ENCODE measurements at places on chromosomes 16 and 17.
A peak's percentile ranks its signal among the peaks of the same experiment; 100 is the strongest.

DNA sequence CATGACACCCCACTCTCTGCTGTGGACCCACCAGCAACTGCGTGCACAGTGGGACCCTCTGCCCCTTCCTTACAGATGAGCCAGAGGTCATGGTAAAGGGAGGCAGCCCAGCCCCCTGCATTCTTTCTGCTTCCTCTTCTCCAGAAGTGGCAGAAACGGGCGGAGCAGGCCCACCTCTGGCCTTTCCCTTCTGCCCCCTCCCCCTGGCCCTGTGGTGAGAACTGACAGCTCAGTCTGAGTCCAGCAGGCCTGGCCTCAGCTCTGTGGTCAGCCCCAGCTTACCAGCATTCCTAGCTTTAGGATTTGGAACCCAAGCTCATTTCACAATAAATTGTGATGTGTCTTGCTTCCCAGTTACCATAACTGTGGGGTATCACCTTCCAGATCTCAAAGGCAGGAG lies 4.8 kb upstream of the ANKRD11 start:
- no peak for DNase-seq

- no peak for DNase-seq
These were observed at the start of gene ACSF3 for GRCh38 chr16:89093602-89094251. TSS of gene ACSF3 (plus strand) at chr16:89093852. CDS start at chr16:89100682, 6,830 bp downstream.

GRCh38 chr17:72432143-72432621 lies 311.4 kb downstream of the SOX9 start:
- DNase-seq: no peak

DNA sequence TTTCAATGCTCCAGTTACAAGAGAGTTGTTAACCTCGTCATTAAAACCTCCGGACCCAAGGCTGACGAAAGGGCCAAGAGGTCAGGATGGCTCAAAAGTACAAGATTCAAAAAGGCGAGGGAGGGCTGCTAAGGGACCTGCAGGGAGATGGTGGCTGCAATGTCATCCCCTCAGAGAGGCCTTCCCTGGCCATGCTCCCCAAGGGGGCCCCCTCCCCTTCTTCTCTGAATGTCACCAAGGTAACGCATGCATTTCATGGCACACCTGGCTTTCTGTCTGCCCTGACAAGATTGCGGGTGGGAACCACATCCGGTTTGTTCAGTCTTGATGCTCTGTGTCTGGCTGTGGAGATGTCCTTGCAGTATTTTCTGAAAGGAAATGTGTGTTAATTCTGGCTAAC lies 89.9 kb downstream of the C16orf78 start:
- no peak for DNase-seq

DNA sequence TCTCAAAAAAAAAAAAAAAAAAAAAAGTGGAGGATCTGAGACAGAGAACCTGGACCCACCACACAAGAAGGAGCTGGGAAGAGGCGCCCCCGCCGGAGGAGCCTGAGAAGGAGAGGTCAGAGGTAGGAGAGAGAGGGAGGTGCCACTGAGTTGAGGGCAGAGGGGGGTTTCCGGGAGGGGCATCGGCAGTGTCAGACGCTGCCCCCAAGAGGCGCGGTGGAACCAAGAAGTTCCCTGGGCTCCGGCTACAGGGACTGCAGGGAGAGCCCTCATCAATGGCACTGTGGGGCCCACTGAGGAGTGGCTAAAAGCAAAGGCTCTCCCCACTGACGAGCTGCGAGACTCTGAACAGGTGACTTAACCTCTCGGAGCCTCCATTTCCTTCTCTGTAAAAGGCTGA lies 4.2 kb downstream of the CCDC42 start:
- peak; percentile 11 for DNase-seq

DNA sequence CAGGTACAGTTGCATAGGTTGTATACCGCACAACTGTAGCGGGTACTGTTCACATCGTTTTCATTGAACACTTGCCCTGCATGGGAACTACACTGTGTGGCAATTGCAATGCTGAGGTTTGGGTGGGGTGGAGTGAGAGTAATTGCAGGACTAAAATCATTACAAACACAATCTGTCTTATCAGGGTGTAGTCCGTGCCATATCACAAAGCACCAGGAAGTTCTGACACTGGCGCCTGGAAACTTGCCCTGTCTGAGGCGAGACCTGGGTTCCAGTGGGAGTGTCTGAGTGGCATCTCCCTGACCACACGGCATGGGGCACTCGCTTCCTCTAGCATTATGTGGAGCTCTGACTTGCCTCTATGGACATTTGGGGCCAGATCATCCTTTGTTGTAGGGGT lies 153.4 kb downstream of the RGS9 start:
- no peak for DNase-seq

GRCh38 chr16:51124896-51125295 lies 26.2 kb downstream of the SALL1 start:
- DNase-seq: no peak

GRCh38 chr16:25038239-25038954 lies 23.2 kb upstream of the ARHGAP17 start:
- no peak for DNase-seq

GRCh38 chr16:83680980-83681379 lies 126.8 kb upstream of the HSBP1 start:
- DNase-seq: no peak

GRCh38 chr16:4695473-4696171 lies 2.3 kb downstream of the NUDT16L1 start:
- no peak for DNase-seq

DNA sequence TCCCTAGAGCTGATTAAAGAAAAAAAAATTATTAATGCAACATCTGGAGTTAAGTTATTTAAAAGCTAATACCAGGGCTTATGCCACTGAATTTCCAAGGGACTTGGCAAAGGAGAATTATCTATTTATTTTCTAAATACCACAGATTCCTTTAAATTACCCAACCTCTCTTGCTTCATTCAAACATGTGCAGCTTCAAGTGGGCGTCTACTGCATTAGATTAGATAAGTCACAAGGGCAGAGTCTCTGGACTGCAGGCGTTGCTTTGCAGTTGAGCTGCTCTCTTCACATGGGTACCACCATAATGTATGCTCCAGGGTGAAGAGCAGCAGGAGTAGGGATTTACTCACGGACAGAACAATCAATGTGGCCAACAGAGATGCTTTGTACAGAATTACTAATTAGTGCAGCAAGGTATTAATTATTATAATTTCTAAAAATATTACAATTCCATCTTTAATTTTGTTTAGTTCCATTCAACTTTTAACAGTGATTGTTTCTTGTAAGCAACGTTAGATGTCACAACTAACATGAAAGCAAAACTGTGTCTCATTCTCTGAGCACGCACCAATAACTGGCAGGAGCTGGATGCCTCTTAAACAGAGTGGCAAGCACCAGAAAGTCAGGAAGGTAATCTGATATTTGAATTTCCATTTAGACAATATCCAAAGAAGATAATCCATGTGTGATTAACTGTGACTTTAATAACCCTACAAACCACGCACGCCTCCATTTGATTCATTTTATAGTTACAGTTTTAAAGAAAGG lies 214.2 kb downstream of the STX8 start:
- no peak for DNase-seq

DNA sequence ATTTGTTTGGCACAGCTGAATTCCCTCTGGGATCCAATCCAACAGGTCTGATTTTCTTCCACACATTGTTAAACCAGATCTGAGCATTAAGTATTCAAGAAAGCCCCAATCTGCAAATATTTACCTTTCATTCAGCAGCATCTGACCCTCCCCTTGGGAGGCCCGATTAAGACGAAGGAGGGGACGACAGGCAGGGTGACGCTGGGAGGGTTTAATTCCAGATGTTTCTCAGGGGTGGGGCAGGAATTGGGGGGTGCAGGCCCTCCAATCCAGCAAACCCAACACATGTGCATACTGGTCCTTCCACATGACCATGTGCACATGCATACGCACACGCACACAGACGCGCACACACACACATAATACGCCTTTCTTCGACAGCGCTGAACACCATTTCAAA lies 240.5 kb downstream of the GSG1L start:
- DNase-seq: no peak

- DNase-seq: peak; percentile 99
These were observed 15.7 kb downstream of the ETV4 start for GRCh38 chr17:43530288-43531081.

DNA sequence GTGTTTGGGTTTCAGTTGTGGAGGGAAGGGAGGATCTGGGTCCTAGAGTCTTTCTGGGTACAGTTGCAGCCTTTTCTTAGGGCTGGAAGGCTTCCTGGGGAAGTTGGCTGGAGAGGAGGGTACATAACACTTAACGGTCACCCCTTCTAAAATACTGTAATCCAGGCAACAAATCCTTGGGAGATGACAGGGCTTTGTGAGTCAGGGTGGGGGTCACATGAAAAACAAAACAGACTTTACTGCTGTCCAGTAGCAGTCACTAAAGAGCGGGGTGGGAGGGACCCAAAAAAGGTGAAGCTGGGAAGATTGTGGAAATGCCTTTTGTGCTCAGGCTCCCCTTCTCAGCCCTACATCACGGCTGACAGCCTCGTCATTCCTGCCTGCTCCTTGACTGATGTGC lies 6.3 kb downstream of the SAP30BP start:
- no peak for DNase-seq

DNA sequence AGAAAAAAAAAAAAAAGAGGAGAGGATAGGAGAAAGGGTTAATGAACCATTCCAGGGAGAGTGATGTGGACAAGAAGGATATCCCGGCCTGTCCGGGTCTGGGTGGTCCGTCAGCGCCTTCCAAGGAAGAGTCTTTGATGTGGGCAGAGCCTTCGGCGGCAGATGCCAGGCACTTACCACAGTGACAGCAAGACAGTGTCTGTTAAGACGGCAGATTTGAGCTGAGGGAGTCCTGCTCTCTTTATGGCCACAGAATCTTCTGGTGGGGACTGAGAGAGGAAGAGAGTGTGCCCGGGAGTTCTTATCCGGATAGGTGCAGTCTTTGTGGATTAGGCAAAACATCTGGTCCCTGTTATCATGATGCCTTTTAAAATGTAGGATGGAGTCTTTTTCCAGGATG lies 95.2 kb downstream of the ZDHHC7 start:
- DNase-seq: no peak

- peak; percentile 85 for DNase-seq
These were observed 18.0 kb upstream of the ASGR2 start for GRCh38 chr17:7132511-7133094.

GRCh38 chr16:21194771-21195301 lies 16.5 kb downstream of the ZP2 start:
- no peak for DNase-seq

DNA sequence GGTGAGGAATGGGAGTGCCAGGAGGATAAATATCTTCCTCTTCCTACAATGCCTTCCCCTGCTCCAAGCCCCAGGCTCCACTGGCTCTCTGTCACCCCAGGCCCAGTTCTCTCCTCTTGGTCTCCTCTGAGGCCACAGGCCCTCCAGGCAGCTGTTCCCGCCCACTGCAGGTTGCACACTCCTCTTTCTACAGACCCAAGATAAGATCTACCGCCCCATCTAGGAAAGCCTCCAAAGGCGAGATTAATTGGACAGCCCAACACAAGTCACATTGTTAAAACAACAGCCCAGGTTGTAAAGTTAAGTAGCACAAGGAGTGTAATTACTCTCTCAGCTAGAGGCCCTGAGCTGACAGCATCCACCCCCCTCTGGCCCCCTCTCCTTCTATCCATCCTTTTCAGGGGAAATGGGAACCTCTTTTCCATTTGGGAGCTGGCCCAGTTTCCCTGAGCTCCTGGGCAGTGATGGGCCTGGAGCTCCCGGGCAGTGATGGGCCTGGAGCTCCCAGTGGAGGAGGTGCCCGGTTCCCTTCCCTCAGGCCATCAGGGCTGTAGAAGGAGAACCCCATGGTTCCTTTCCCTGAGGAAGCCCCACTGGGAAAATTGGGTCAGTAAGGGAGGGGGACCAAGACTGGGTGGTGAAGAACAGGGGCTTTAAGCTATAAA lies 7.3 kb downstream of the DLX4 start:
- no peak for DNase-seq

DNA sequence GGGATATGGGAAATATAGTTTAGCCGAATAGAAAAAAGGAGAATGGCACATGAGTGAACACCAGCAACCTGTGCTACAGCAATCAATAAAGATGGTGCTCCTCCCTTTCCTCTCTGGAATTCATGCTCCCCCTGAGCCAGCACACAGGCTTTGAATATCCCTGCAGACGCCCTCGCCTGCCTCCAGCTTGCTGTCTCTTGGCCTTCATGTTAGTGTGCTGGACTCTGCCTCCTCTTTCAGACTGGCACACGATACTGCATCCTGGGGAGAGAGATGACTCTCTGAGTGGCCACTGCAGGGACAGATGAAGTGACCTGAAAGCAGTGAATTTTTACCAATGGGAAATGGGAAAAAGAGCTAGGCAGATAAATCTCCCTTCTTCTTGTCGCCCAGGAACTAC lies 498.6 kb upstream of the SALL1 start:
- DNase-seq: no peak

- DNase-seq: no peak
These were observed 31.8 kb downstream of the PRMT7 start for GRCh38 chr16:68342620-68343019.
